Stimulated activated effector memory CD8-positive, alpha-beta T cell treated with anti-CD3 and anti-CD28 coated beads, Interleukin-12 subunit alpha, Interleukin-12 subunit beta, amount 100 ng/mL, for 72 hours (primary cell): ENCODE measurements at places on chromosomes 7 and 10.

DNA sequence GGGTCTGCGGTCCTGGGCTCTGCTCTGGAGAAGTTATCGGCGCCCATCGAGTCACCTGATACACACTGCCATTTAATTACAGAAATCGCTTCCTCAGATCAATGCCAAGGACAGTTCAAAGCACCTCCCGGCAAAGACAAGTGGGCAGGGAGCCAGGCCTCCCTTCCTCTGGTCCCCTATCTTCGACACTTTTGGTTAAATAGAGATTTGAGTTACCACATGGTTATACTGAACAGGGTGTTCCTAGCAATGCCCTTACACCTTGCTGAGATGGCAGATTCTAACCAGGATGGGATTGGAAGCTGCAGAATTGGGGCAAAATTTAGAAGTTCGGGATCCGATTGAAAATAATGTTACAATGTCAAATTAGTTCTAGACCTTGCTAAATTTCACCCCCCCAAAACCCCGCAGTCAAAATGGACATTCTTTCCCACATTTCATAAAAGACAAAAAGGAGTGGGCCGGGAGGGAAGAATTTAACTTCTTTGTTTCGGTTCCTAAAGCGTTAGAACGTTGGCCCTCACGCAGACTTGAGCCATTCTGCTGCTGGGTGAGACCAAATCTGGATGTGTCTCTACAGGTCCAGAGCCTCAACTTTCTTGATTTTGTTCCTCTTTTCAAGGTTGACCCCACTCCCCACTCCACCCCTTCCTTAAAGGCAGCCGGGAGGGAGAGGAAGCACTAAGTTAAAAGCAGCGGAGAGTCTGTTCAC is 2.2 kb upstream of the DLX5 start:
- no peak for DNase-seq

GRCh38 chr10:66746246-66746645 is 179.6 kb upstream of the LRRTM3 start:
- no peak for DNase-seq

GRCh38 chr10:69279110-69279509 is 814 bp downstream of the HK1 start:
- DNase-seq, result no peak

GRCh38 chr7:22137466-22137865 is 191.8 kb upstream of the CDCA7L start:
- DNase-seq, result no peak

GRCh38 chr7:91692800-91693199 is 187.7 kb downstream of the MTERF1 start:
- no peak for DNase-seq

GRCh38 chr7:21960922-21961321 is 15.2 kb upstream of the CDCA7L start:
- no peak for DNase-seq
